Suppressor macrophage (primary cell): ENCODE measurements at places on chromosomes 1 and 21.
A peak's percentile ranks its signal among the peaks of the same experiment; 100 is the strongest.

- DNase-seq: no peak
Measured at GRCh38 chr1:36092798-36093185, 4.1 kb downstream of the ADPRS start.

DNA sequence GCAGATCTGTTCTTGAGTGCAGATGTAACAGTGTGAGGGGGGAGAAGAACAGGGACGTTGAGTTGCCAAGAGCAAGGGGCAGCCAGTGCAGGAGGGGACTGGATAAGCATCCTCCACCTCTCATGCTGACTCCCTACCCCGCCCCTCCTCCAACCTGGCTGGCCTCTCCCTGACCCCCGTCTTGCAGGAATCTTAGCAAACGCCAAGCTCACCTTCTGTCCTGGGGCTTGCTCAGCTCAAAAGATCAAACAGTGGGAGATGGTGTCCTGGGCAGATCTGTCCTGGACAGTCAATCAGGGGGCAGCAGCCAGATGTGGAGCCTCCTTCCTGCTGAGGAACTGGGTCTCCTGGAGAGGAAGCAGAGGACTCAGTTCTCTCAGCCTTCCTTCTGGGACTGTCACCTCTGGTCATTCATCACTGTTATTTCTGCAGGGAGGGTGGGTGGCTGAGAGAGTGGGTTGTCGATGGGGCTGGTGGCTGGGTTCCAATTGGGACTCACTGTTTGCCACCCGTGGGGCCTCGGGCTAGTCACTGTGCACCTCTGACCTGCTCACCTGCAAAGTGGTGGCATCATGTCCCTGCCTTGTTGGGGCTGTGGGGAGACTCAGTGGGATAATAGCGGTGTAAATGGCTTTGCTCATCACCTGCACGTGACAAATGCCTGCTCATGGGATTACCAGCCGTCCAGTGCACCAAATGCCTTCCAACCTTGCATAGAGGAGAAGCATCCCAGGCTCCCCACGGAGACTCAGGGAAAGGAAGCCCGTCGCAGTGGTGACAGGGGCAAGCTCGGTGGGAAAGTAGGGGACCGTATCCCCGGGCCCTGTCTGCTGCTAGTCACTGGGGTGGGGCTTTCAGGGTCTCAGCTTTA, 154.4 kb downstream of the PTPRU start:
- no peak for DNase-seq

GRCh38 chr1:51643362-51643761, 26.5 kb downstream of the OSBPL9 start:
- no peak for DNase-seq

GRCh38 chr1:175808999-175809398, 65.6 kb upstream of the TNR start:
- DNase-seq: peak; percentile 9

- no peak for DNase-seq
Measured at GRCh38 chr1:58363585-58363984, 182.9 kb downstream of the OMA1 start.

- no peak for DNase-seq
Measured at GRCh38 chr1:201606096-201606495, 67.2 kb downstream of the NAV1 start.

- DNase-seq: peak; percentile 48
Measured at GRCh38 chr1:156075162-156075561, 7.1 kb downstream of the MEX3A start.

DNA sequence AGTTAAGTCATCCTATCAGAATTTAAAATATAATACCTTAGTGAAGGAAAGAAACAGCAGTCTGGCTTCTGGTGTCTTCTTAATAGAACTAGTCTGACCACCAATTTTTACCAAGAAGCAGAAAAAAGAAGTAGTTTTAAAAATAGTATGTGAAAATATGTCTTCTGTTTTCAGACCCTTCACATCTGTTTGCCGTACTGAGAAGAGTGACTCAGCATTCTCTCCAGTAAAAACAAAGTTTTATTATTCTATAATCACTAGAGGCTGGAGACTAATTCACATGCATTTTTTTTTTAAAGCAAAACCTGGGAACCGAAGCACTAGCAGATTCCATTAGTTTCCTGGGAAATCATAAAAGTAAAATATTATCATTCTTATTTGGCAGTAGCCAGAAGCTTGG, 163.8 kb downstream of the COL24A1 start:
- no peak for DNase-seq

DNA sequence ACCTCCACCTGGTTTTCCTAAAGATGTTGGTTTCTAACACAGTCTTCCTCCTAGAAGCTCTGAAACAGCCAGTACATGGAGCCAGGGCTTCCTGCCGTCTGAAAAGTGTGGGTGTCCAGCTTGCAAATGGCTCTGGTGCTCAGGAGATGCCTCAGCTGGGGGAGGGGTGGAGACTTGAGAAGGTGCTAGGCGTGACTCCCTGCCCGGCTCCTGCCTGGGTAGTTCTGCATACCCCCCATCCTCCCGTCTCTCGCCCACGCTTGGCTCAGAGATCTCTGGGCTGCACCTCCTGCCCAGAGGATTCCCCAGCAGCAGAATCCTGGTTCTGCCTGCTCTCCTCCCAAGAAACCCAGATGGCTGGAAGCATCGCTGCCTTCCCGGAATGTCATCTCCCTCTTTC, 16.9 kb downstream of the STUM start:
- no peak for DNase-seq

DNA sequence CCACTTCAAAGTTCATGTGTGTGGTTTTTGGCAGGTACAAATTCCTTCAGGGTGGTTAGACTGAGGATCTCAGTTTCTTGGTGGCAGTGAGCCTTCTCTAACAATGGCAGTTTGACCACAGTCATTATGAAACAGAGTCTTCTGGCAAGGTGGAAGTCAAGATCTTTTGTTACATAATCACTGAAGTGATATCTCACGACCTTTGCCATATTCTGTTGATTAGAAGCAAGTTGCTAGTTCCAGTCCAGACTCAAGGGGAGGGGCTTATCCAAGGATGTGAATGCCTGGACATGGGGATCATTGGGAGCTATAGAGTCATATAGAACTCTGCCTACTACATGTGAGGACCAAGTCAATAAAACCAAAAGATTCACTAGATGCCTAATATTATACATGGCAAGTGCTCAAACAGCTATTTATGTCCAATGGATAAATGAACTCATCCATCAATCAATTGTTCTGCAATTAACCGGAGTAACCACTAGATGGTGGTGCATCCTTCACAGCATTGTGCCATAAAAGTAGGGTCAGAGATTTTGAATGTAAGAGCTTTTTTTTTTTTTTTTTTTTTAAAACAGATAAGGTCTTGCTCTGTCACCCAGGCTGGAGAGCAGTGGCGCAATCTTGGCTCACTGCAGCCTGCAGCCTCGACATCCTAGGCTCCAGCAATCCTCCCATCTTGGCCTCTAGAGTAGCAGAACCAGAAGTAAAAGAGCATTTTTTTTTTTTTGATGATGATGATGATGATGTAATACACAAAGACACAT, 131.9 kb downstream of the CRB1 start:
- peak; percentile 27 for DNase-seq

- DNase-seq: no peak
Measured at GRCh38 chr1:25642574-25643108, 26.1 kb downstream of the MAN1C1 start.

DNA sequence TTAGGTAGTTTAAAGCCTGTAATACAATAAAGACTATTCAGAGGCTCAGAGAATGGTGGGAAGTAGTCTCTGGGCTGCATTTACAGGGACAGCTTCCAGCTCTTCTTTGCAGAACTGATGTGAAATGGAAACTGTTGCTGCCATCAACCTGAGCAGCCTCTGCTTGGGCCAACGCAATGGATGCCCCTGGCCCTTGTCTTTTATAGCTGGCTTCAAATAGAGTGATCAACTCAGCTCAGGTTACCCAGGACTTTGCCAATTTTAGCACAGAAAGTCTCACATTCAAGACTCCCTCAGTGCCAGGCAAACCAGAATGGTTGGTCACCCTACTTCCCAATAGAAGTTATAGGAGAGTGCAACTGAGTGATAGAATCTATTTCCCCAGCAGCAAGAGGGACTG, 18.1 kb upstream of the GALNT2 start:
- DNase-seq: no peak

GRCh38 chr1:112506306-112506705, 2.5 kb upstream of the WNT2B start:
- no peak for DNase-seq

DNA sequence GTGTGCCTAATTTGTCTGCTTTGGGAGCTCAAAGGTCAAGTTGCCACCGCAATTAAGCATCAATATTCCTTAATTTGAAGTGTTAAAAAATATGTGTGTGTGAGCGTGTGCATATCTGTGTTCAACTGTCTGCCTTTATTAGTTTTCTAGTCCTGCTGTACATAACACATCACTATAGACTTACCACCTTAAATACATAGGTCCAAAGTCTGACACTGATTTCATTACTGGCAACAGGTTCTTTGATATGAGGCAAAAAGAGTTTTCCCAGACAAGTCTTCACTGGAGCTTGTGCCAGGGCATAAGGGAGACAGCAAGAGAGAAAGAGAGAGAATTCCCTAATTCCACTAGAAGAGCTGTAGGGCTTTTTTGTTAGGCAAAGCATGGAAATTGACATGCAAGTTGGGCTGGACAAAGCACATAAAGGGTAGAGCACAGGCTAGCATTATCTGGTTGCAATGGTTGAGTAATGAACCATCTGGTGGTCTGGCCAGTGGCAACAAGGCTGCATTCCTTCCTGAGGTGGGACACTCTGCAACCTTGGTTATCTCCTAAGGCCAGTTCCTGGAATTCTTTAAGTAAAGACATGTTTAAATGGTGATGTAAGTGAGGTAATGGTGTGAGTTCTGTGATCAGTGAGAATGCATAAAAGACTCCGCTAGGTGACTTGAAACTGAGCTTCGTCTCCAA, 457.2 kb upstream of the ADAMTS5 start:
- DNase-seq: no peak

- no peak for DNase-seq
Measured at GRCh38 chr1:100806601-100807000, 87.1 kb downstream of the VCAM1 start.

GRCh38 chr1:58465825-58466629, 80.5 kb downstream of the OMA1 start:
- DNase-seq: no peak

DNA sequence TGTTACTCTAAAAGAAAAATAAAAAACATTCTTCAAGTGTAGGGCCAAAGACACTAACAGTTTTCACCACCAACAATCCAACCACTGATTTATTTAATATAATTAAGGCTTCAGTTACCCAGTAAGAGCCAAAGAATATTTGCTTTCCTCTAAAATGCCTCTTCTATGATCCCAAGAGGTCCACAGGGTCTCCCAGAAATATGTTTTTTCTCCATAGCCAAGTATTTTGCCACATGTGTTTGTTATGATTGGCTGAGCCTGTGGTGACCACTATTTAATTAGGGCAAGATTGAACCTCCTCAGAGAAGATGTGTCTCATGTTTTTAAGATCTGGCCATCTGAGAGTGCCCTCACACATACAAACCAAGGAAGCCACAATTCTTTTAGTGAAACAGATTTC, 135.9 kb downstream of the TPR start:
- DNase-seq: no peak

GRCh38 chr21:31318971-31319370, 25.1 kb downstream of the TIAM1 start:
- no peak for DNase-seq

DNA sequence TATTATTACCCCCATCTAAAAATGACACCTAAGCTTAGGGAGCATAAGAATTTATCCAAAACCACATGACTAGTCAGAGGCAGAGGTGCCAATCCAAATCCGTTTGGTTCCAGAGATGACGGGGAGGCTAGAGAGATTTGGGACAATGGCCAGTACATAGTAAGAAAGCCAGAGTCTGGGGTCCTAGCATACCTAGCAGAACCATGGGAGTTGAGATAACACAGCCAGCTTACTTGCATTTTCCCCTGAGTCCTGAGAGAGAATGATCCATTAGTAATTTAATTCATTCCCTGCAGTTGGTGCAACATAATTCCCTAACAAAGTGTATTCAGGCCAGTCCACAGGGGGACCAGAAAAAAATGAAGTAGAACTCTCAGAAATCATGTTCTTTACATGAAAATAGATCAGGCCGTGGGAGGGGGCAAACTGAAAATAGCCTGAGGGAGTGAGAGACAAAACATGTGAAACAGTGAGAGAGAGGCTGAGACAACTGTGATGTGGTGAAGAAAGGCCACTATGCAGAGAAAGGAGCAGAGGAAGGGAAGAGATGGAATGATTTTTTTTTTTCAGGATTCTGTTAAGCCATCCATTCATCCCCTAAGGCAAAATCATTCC, 243.3 kb downstream of the BRINP2 start:
- no peak for DNase-seq

GRCh38 chr21:44590311-44590721, 2.0 kb downstream of the KRTAP10-6 start:
- DNase-seq: no peak

DNA sequence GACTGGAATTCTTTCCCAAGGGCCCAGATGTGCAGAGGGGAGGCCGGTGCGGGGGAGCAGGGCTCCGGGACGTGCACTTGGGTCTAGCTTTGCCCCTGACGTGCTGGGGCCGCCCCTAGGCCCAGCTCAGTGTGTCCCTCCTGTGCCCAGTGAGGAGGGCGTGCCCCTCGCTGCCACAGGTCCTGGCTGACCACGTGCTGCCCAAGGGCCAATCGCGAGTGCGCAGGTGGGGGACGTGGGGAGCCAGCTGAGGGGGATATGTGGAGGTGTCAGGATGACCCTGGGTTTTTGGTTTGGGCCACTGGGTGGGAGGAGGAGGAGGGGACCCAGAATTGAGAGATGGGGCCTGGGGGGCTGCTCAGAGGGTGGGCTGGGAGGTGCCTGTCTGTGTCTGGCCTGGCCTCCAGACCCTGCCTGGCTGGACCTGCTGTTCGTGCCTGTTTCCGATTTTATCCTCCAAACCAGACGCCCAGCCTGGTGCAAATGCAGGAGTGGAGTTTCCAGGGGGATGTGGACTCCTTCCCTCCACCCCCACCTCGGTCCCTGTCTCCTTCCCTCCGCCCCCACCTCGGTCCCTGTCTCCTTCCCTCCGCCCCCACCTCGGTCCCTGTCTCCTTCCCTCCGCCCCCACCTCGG, 6.1 kb upstream of the RNF223 start:
- no peak for DNase-seq

- DNase-seq: peak; percentile 78
Measured at GRCh38 chr1:239976130-239976968, 115.3 kb upstream of the FMN2 start.

- DNase-seq: no peak
Measured at GRCh38 chr1:158330391-158331105, 783 bp downstream of the CD1B start.

GRCh38 chr1:52751589-52752483, 25.6 kb downstream of the ZYG11B start:
- DNase-seq: no peak
